ENCODE measurements at places on chromosomes 11 and 22.
A peak's percentile ranks its signal among the peaks of the same experiment; 100 is the strongest.

DNA sequence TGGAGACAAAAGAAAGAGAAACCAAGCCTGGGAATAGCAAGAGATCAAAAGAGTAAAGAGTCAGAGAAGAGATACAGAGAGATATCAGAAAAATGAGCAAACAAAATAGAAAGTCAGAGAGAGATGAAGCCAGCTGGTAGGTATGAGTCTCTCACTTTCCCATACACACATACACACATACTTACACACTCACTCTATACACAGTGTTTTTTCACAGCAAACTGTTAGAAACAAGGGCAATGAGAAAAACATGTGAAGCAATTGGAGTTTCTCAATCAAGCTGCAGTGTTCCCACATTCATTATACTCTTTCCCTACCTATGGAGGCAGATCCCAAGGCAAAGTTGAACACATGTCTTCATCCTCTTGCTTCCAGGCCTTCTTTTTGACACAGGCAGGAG, 2.6 kb upstream of the NLRP10 start:
- no peak for DNase-seq

DNA sequence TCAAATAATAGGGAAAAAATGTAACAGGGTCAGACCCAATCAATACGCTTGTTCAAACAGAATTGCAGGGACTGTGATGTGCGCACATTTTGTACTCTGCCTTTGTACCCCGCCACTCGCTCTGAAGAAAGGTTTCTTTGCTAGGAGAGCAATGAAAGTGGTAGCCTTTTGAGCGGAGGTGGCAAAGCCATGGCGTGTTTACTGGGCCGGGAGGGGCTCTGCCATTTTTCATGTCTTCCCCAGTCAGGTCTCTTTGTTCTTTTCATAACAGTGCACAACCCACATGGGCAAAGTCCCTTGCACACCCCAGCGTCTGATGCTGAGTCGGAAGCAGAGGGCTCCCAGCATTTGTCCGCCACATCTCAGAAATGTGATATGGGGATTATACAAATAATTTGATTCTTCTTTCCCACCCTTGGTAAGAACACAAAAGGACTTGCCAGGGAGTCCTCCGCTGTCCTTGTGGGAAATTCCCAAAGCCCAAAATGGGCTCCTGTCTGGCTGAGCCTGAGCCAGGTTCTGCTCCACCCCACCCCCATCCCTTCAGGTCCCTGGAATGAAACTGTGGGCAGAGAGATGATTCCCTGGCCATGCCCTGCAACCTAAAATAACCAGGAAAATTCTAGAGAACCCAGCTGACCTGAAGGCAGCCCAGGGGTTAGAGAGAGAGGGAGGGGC, 36.6 kb downstream of the C11orf58 start:
- DNase-seq, result no peak

- DNase-seq, result no peak
These were observed 2.1 kb upstream of the CARNS1 start for GRCh38 chr11:67413266-67413849.

DNA sequence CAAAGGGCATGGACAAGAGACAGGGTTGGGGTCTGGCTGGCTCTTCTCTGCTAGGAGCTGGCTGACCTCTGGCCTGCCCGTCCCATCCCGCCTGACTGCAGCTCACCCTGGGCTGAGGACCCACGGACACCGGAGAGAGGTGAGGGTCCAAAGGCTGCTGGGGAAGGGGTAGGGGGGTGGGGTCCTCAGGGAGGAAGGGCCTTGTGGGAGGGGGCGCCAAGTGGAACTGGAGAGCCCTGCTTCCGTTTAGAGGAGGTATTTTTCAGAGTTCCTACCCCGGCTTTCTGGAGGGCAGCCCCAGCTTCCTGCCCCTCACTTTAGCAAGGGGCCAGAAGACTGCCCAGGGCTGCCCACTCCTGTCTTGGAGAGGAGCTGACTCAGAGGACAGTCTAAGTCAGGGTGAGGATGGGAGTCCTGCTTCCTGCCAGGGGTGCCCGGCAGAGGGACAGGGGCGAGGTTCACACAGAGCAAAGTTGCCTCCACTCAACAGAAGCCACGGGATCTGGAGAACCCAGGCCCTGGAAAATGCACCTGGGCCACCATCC, 7.1 kb downstream of the LARGE2 start:
- DNase-seq, result no peak

DNA sequence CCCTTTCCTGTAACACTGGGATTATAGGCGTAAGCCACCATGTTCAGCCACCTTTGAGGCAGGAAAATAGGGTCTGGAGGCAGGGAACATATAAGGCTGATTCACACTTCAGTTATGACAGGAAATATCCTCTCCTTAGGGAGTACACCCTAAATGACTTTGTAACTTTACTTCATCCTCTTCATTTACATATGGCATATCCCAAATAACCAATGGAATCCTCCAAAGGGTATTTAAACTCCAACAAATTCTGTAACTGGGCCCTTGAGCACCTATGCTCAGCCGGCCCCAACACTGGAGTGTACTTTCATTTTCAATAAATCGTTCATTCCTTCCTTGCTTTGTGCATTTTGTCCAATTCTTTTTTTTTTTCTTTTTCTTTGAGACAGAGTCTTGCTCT, 1.6 kb upstream of the KAT5 start:
- DNase-seq, result no peak

DNA sequence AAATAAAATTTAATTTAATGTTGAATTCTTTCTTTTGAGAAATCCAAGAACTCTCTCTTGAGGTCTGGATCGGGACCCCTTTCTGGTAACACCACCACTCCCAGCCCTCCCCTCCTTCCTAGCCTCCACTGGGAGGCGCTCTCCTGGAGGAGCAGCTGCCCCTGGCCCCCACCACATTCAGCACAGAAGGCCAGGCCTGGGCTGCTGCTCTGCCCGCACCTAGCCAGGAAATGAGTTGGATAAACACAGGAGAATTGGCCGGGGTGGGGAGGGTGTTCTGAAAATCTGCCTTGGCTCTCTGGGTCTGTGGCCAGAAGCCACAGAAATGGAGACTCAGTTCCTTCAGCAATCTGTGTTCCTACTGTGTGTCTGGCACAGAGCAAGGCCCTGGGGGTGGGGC, 31.2 kb downstream of the C22orf42 start:
- no peak for DNase-seq

GRCh38 chr11:67045314-67045713, 11.3 kb upstream of the RHOD start:
- DNase-seq, result no peak

- DNase-seq, result no peak
These were observed 63.6 kb downstream of the TNRC6B start for GRCh38 chr22:40241200-40241763.

DNA sequence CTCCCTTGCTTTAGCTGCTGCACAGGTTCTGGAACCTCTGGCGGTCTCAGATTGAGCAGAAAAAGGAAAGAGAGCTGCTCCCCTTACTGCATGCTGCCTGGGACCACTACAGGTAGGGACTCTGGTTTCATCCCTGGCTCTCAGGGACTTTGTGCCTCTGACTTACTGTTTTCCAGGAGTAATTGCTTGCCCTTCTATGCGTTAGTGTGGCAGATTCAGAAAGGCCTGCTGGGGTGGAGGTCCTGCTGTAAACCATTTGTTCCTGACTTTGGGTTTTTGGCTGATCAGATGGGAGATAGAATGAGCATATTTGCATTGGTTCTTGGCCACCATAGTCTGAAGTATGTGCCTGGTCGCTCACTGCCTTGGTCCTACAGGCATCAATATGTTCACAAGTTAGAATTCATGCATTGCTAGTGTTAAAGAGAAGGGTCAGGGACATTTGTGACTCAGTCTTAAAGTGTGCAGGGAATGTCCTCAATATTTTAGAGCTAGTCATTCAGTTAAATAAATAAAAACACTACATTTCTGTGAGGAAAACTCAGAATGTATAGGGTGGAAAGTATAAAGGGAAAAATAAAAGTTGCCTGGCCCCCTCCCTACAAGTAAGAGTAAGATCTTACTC, 78.0 kb downstream of the PISD start:
- DNase-seq, result no peak

- DNase-seq, result no peak
These were observed 26.1 kb upstream of the APLP2 start for GRCh38 chr11:130043575-130043974.

DNA sequence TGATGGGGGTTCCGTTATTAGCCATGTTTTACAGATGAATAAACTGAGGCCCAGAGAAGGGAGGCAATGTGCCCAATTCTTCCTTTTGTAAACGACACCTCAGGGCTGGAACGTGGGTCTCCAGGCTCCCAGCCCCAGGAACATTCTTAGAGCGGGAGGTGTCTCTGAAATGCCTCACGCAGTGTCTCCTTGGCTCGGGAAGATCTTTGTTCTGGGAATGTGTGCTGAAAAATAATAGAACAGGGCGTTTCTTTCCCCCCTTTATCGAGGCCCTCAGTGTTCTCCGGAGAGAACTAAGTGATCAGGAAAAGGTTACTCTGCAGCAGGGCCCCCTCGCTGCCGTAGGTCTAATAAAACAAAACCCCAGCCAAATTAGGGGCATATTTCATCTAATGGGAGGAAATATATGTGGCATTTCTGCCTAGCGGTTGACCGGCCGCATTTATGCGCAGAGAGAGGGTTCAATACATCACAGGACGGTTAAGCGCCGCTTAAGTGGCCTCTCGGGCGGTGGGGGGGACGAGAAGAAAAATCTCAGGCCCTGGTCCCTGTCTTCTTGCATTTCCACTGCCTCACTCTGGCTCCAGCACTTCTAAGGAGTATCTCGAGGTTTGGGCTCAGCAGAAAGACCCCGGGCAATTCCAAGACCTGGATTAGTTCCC, 564.3 kb downstream of the MN1 start:
- DNase-seq, result no peak

DNA sequence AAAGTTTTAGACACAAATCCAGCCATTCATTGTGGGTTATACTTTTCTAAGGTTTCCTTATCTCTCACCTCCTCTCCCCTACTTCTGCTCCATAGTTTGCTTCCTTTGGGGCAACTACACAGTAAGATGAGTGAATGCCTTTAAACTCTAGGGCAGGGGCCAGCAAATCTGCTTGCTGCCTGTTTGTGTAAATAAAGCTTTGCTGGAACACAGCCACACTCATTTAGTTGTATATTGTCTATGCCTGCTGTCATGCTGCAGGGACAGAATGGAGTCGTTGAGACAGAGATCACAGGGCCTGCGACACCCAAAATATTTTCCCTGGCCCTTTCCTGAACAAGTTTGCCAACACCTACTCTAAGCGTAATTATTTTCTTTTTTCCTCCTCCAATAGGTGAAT, 58.7 kb downstream of the TECTA start:
- DNase-seq, result no peak

GRCh38 chr11:13942971-13943381, 19.5 kb upstream of the SPON1 start:
- no peak for DNase-seq

GRCh38 chr11:65576867-65577755, 1.3 kb downstream of the EHBP1L1 start:
- no peak for DNase-seq

DNA sequence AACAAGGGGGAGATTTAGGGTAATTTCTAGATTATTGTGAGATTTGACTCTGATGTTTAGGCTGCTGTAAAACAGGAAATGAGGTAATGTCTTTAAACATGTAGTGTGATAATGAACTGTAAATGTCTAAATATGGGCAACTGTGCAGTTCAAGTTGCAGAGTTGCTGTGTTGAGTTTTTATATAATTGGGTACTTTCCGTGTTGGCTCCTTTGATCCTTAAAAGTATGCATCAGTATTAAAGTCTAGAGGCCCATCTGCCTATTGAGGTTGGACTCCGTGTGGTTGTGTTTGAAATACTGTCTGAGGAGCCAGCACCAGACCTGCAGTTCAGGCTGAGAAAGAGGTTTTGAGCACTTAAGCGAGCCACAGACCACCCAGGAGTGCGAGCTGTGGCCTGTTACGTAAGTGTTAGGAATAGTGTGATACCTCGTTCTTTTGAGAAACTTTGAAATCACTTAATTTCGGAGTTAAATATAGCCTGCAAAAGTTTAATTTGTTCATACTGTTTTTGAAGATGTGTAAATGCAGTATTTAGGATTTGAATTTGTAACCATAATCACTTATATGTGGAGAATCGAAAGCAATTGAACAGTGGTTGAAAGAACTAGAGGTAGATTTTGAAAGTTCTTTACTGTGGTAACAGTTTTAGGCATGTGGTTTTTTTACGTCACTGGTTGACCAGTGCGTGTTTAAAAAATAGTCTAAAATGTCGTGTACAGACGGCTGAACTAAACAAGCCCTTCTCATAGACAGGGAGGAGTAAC, 9.0 kb downstream of the FAM118A start:
- DNase-seq, result peak; percentile 30

GRCh38 chr11:2770096-2770751, 70.4 kb upstream of the KCNQ1OT1 start:
- DNase-seq, result no peak

DNA sequence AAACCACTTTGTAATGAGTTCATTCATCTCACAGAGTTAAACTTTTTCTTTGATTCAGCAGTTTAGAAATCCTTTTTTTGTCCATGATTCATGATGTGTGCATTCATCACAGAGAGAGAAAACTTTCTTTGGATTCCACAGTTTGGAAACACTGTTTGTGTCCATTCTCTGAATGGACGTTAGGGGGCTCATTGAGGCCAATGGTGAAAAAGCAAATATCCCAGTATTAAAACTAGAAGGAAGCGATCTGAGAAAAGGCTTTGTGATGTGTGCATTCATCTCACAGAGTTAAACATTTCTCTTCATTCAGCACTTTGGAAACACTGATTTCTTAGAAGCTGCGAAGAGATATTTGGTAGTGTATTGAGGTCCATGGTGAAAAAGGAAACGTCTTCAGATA, 155.6 kb upstream of the TRIM48 start:
- DNase-seq, result no peak

DNA sequence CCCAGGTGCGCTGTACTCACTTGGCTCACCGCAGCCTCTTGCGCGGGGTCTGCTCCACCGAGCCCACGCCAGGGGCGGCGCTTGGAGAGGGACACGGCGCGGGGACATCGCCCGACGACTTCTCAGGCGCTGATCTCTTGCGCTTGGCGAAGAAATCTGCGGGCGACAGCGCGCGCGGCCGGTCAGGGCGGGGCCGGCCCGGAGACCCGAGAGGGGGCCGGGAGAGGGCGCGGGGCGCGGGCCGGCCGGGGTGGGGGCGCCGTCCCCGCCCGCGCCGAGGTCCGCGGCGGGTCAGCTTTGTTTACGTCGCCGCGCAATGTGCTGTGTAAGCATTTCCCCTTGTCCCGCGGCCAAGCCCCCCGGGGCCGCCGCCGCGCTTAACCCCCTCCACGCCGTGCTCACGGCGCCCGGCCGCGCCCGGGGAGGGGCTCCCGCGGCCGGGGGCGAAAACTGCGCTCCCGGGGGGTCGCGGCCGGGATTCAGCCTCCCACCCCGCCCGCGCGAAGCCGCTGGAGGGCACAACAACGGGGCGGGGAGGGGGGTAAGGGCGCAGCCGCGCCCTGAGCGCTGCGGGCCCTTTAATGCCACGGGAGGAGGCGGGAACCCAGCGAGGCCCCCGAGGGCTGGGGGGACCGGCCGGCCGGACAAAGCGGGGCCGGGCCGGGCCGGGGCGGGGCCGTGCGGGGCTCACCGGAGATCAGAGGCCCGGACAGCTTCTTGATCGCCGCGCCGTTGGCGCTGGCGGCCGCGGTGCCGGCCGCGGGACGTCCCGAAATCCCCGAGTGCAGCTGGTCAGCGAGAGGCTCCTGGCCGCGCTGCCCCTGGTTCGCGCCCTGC, 1.4 kb downstream of the CDKN1C start:
- no peak for DNase-seq

Data from activated CD4-positive, CD25-positive, alpha-beta regulatory T cell treated with anti-CD3 and anti-CD28 coated beads, Interleukin-2, amount 50 U/mL, for 16 hours (primary cell).